Left renal cortex interstitium (tissue), 4 donors: ENCODE measurements at places on chromosomes 1 and 21.

- no peak for DNase-seq
These were observed at the start of gene SPRR4 for GRCh38 chr1:152970495-152970894. Gene SPRR4, plus strand, starts transcription at chr1:152970648. Its CDS starts 1,243 bp downstream, at chr1:152971891.

DNA sequence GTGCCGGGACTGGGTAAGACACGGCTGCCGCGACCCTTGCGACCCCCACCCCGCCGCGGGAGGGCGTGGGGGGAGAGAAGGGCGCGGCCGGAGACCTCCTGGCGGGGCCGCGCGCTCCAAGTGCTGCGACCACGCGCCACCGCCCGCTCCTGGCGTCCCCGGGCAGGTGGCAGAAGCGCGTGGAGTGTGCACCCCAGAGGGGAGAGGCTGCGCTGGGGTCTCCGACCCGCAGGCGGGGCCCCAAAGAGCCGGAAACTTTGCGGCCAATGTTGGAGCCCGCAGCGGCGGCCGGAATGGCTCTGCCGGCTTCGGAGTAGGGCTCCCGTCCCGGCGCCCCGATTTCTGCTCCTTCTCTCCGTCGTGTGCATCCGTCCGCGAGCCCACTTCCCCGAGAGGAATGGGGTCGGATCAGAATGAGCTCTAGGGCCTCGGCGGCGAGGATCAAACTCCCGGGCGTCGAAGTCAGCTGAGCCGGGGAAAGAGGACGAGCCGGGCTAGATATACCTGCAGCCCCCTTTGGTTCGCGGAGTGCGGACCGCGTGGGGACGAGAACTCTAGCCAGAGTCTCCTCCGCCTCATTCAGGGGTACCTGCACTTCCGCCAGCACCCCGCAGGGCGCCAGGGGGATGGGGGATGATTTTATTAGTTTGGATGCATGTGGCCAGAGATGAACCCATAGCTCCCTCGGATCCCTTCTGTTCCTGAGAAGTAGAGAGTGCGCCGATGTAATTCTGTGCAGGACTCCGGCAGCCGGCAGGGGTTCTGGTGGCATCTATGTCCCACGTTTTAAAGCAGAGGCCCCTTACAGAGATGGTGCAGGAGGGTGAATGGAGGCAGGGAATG is 751 bp downstream of the STUM start:
- DNase-seq = no peak

DNA sequence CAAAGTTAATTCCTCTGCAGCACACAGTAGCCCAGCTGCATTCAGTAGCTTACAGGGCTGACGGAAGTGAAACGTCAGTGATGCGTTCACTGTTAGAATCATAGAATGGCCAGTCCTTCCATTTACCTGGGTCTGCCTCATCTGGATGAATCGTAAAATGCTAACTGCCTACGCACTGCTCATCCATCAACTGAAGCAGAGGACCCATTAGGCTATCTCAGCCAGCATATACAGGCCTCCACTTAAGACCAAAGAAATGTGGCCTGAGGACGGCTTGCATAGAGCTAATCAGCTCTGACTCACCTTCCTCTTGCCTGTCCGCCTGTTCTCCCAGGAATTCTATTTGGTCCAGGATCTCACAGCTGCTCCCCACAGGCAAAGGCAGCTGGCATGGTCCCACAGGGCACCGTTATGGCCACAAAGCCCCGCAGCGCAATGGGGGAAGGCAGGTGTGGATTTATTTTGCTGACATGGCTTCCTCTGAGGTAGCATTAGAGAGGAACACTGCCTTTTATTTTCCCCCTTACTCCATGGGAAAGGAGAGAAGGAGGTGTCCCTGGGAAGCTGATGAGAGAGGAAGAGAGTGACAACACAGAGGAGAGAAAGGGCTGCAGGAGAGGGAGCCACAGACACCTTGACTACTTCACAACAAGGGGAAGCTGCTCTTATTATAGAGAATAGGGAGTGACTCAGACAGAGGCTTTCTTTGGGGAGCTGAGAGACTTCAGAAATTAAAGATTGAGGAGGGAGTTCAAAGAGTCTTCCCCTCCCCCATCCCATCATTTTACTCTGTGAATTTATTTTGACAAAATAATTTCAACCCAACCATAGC is 177.6 kb downstream of the HHIPL2 start:
- no peak for DNase-seq

DNA sequence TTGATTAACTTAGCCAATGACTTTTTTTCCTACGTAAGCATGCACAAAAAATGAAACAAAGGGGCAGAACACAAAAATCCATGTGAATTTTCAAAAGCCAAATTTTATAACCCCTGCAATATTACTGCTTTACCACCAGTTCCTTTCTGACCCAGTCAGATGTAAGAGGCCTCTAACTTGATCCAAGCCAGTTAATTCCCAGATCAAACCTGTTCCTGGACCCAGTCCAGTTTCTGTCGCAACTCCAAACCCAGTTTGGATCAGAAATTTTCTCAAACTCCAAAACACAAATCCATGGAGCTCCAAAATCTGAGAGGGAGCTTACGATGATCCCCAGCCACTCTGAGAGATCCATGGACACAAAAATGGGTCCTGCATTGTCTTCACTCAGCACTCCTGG is 7.8 kb upstream of the ZYG11A start:
- no peak for DNase-seq

DNA sequence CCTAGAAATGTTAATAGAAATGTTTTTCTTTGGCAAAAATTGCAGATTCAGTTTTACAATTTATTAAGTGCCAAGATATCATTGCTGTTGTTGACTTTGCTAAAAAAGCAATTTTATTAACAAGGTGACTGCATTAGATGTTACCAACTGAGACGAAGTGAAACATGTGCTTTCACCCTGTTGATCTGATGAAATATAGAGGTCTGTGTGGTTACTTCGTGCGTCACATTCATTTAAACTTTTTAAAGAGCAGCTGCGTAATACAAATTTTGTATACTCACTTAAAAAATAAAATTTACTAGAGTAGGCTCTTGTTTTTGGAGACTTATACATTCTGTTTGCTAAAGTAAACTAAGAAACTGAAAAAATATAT is 465.7 kb downstream of the USP25 start:
- no peak for DNase-seq
